Erythroblast (primary cell): ENCODE measurements at places on chromosomes 2 and 18.
A peak's percentile ranks its signal among the peaks of the same experiment; 100 is the strongest.

DNA sequence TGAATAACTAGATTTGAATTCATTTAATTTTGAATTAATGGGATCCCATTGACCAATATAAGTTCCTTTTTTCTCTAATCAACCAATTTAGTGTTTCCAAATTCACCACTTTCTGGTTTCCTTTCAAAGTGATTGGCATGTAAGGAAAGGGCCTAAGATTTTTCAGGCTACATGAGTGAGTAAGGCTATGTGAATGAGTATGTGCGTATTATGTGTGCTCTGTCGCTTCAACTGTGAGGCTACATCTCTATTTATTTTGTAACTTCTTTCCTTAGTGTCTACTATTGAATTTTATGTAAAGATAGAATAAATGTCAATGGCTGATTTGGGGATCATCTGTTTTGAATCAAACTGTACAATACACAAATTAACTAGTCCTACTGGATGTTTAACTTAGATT lies 110.6 kb downstream of the ABCA12 start:
- DNase-seq: no peak

DNA sequence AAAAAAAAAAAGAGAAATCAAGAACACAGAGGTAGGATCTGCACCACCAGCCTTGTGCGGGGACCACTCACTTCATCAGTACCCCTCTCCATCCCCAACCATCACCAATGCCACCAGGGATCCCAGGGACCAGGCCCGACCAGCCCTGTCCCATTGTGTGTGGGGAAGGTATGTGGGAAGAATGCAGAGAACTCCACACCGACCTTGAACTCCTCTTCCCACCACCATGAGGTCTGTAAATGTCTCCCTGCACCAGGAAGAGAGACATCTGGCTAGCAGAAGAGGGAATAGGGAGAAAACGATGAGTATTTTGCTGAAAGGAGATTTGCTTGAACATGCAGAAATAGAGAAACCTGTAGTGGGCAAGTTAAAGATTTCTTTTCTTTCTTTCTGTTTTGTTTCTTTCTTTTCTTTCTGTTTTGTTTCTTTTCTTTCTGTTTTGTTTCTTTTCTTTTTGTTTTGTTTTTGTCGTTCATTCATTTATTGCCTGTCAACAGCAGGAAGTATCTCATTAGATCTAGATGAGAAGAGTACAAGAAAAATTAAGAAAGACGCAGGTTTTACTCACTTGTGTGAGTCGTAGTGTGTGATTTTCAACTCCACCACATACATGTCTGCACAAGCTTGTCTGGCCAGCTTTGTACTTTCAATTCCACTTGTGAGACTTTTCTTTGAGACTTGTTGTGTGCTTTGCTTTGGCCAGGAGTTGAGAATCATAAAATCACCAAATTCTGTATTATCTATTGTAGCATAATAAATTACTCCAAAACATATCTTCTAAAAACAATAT lies 179.8 kb upstream of the HAAO start:
- DNase-seq: no peak

- peak; percentile 18 for DNase-seq
These were observed 48.3 kb downstream of the ALPK2 start for GRCh38 chr18:58580623-58581022.

DNA sequence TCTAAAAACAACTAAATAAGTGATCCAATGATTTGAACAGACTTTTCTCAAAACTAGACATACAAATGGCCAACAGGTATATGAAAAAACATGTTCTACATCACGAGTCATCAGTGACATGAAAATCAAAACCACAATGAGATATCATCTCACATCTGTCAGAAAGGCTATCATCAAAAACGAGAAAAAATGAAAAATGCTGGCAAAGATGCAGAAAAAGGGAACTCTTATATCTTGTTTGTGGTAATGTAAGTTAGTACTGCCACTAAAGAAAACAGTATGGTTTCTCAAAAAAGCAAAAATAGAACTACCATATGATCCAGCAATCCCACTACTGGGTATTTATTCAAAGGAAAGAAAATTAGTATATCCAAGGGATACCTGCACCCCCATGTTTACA lies 255.3 kb upstream of the FBXO11 start:
- DNase-seq: no peak

DNA sequence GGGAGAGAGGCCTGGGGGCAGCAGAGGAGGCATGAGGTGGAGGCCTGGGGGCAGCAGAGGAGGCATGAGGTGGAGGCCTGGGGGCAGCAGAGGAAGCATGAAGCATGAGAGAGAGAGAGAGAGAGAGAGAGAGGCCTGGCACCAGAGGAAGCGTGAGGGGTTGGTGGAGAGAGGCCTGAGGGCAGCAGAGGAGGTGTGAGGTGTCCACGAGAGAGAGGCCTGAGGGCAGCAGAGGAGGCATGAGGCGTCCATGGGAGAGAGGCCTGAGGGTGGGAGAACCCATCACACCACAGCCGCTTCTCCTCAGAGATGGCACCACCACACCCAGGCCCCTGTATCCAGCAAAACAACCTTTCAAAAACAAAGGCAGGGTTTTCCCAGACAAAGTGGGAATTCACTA lies 55.7 kb upstream of the KCNG2 start:
- no peak for DNase-seq

DNA sequence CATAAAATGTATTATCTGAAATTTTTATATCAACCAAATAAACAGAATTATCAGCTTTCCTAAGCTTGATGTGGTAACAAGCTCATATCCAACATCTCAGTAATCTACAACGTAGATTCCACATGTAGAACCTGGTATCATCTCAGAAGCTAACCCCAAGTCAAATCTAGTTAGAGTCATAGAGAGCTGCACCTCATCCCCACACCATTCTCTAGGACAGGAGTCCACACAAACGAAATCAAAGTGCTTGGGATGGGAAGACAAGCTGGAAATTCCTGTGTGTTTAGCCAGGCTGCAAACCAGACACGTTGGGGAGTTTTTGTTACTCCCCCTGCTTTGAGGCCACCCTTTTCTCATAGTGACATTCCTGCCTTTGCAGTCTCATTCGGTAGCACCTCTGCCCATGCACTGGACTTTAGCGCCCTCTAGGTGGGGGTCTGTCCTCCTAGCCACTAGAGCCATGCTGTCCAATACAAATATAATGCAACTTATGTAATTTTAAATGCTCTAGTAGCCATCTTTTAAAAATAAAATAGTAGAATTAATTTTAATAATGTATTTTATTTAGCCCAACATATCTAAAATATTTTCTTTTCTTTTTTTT lies 28.1 kb upstream of the SATB2 start:
- DNase-seq: peak; percentile 35

- no peak for DNase-seq
These were observed 628 bp downstream of the CREG2 start for GRCh38 chr2:101386599-101387150.

GRCh38 chr18:2902327-2902726 lies 55.5 kb downstream of the EMILIN2 start:
- no peak for DNase-seq

- DNase-seq: peak; percentile 94
These were observed 83.3 kb upstream of the ID2 start for GRCh38 chr2:8598295-8599165.

DNA sequence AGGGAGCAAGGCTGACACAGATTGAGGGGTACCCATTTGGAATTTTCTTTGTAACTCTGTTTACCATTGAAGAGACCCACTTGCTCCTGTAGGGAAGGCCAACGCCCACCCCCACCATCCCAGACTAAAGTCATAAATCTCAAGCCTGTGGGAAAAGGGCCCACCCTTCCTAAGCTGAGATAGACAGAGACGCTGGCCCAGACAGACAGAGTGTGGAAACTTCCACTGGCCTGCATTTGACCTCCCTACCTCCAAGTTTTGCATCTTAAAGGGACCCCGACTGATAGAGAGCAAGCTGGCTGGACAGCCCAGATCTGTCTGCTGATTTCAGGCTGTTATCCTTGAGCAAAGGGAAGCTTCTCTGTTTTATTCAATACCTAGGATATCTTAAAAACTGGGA lies 48.2 kb upstream of the SLC14A2 start:
- no peak for DNase-seq

DNA sequence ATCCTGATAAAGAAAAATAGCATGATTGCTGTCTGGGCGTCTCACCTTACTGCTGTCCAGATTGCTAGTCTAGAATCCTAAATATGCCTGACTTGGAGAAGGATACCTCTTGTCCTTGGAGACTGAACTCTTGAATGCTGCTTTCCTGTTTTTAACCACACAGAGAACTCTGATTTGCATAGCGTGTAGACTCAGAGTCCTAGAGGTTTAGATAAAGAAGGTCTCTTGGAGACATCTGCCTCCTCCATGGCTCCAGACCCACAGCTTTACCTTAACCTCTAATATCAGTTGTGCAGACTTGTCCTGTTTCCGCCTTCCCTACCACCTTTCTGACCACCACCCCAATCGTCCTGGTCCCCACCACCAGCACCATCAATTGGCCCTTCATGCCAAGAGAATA lies 292.6 kb upstream of the CYRIA start:
- DNase-seq: no peak

- DNase-seq: no peak
These were observed 658.8 kb upstream of the ID2 start for GRCh38 chr2:8022908-8023640.

- no peak for DNase-seq
These were observed 133.7 kb downstream of the ATL2 start for GRCh38 chr2:38243186-38243880.

DNA sequence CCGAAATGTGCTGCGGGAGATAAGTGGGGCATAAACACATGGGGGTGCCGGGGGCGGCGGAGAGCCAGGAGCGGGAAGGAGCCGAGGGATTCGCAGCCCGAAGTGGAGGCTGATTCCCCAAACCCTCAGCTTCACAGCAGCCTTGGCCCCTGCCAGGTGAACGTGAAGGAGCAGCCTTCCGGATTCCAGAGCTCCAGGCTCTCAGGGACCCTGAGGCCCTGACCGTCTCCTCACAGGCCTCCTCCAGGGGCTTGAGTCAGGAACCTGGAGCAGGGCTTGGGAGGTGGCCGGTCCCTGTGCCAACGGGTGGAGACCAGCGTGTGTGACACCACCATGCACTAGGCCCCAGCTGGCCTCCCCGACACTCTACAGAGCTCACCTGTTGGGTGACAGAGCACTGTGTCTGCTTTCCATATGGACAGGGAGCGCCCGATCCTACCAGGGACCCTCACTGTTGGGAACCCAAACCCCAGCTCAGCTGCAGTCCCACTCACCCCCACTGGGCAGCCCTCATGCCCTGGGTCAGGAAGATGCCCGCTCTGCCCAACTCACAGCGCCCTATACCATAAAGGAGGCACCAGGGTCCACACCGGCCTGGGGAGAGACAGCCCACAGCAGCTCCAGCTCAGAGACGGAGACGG lies 117.6 kb upstream of the OTOS start:
- no peak for DNase-seq

- DNase-seq: peak; percentile 16
These were observed 15.5 kb upstream of the PRKCE start for GRCh38 chr2:45636008-45636407.

- no peak for DNase-seq
These were observed 513.5 kb downstream of the TRIB2 start for GRCh38 chr2:13230221-13230620.

- DNase-seq: no peak
These were observed 113.9 kb downstream of the ANKRD44 start for GRCh38 chr2:197196541-197197180.

DNA sequence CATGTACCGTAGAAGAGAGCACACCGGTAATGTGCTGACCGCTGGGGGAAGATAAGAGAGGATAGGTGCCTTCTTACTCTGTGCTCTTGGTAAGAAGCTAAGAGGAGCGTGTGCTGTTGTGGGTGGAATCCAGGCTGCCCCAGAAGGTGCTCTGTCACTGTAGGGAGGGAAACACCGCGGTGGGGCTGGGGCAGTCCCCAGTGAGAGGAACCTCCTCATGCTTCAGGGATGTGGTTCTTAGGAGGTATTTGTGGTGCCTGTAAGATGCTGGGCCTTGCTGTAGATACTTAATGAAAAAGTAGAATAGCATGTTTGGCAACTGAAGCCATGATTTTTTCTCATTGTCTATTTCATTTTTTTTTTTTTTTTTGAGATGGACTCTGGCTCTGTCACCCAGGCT lies 1.1 kb downstream of the COLEC11 start:
- no peak for DNase-seq

- DNase-seq: no peak
These were observed 185.9 kb upstream of the TPO start for GRCh38 chr2:1227274-1227900.

DNA sequence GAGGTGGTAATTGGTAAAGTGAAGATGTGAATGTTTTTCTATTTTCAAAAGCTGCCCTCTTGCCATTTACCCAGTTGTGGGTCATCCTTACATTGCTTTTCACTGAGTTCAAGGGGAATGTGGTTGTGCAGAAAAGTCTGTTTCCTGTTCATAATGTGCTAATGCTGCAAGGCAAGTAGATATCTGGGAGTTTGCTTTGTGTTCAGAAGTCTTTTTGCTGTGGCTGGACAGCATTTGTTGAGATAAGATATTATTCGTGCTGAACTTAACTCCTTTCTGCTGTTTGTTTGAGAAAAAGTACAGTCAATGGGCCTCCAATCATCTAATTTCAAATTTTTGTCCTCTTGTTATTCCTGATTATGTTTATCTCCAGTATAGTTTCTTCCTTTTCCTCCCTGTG lies 263.2 kb downstream of the LTBP1 start:
- peak; percentile 45 for DNase-seq

- peak; percentile 19 for DNase-seq
These were observed 26.2 kb downstream of the MMADHC start for GRCh38 chr2:149561309-149561926.

DNA sequence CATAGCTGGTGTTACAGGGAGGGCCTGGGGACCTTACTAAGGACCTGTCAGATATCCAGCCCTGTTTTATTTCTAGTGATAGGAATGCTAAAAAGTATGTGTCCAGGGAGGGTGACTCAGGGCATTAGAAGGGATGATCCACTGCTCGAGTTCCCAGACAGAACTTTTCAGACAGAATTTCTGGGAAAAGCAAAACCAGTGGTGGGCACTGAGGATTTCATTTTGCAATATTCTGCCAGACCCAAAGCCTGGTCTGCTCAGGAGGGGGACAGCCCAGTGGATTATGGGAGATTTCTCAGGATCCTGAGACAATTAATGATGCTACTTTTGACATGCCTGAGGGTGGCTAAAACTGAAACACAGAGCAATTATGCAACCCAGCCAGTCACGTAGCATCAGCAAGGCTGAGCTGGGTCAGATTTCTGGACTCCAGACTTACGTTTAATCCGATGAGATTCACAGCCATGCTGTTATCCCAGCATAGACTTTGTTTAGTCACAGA lies 4.7 kb upstream of the KCNE4 start:
- no peak for DNase-seq

DNA sequence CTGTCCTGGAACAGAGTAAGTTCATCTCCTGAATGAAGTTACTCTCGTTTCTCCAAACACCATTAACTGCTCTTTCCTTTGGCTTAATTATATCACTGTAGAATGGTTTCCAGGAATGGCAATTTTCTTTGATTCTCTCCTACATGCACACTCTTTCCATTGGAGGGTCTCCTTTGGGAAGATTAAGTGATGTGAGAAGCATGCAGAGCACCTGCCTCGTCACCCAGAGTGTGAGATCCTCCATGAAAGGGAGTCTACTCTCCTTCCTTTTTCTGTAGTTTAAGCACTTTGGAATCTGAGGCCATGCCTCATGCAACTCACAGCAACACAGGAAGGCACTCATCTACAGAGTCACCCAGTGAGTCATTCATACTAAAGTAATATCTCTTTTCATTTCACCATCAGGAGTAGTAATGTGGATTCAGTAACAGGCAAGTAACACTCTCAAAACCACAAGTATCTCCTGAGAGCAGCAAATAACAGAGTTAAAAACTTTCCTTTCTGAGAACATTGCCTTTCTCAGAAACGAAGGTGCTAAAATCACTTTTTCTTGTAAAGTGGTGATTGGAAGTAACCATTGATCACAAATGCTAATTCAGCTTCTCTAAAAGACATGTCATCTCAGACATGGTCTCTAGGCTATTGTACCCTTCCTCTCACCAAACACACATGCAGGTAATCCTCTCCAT lies 52.8 kb upstream of the IL1RL1 start:
- DNase-seq: no peak

- no peak for DNase-seq
These were observed 695.1 kb downstream of the PLCL1 start for GRCh38 chr2:198499539-198499938.
